ENCODE measurements at places on chromosomes 6 and 20. TPM values are rescaled to one million over a fixed set of nuclear protein-coding genes. Genes with fewer than 3 reads are reported as not detected.

PLCB1 gene
- 42.4 TPM for total RNA-seq

LY6G6C gene
- not detected for total RNA-seq

NKX2-4 gene
- not detected for total RNA-seq

SIRPG gene
- not detected for total RNA-seq

TINAG gene
- not detected for total RNA-seq

RIPPLY2 gene
- not detected for total RNA-seq

GRCh38 chr6:47278545-47278944 lies 31.2 kb downstream of the TNFRSF21 start:
- no peak overlapping the region for H3K4me3 ChIP-seq
- H3K27me3 ChIP-seq = no peaks in the 10 kb centered on the region
- H3K36me3 ChIP-seq = peaks cover 32% of the 10 kb centered on the region
- H3K27ac ChIP-seq = no peak overlapping the region

- no peaks in the 10 kb centered on the region for H3K36me3 ChIP-seq
- H3K27me3 ChIP-seq = no peaks in the 10 kb centered on the region
- no peak overlapping the region for H3K27ac ChIP-seq
- H3K4me3 ChIP-seq = no peak overlapping the region
Observed at GRCh38 chr6:119686644-119687043, 337.1 kb upstream of the MAN1A1 start.

- no peaks in the 10 kb centered on the region for H3K36me3 ChIP-seq
- H3K4me3 ChIP-seq = peak overlapping the region; percentile 74
- no peak for DNase-seq
- H3K27ac ChIP-seq = no peak overlapping the region
- peaks cover 28% of the 10 kb centered on the region for H3K4me1 ChIP-seq
Observed at GRCh38 chr6:41942067-41942851, 651 bp upstream of the CCND3 start.

GRCh38 chr20:25637247-25637646 lies 13.4 kb upstream of the NANP start:
- H3K4me3 ChIP-seq = no peak overlapping the region
- H3K4me1 ChIP-seq = no peaks in the 10 kb centered on the region
- H3K27ac ChIP-seq = no peak overlapping the region
- no peaks in the 10 kb centered on the region for H3K36me3 ChIP-seq
- DNase-seq = no peak

DNA sequence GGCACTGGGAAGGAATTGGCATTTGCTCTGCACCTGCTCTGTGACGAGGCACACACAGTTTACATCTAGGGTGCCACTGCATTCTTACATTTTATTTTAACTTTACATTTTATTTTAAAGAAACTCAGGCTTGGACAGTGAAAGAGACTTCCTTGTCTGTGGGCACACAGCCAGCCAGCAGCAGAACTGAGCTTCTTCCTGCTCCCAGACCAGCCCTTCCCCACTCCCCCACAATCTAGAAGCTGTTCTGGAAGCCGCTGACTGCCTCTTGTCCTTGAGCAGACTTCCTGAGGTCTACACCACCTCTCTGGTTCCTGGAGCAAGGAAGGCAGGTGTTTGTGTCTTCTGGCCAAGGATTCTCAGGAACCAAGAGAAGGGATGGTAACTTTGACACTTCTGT lies 27.9 kb upstream of the CD93 start:
- DNase-seq = no peak
- no peaks in the 10 kb centered on the region for H3K4me1 ChIP-seq
- H3K27me3 ChIP-seq = 0 out of 2 replicates have a peak, but pooled peaks cover 4% of the 10 kb centered on the region
- no peak overlapping the region for H3K27ac ChIP-seq
- no peak overlapping the region for H3K4me3 ChIP-seq
- H3K36me3 ChIP-seq = no peaks in the 10 kb centered on the region

DNA sequence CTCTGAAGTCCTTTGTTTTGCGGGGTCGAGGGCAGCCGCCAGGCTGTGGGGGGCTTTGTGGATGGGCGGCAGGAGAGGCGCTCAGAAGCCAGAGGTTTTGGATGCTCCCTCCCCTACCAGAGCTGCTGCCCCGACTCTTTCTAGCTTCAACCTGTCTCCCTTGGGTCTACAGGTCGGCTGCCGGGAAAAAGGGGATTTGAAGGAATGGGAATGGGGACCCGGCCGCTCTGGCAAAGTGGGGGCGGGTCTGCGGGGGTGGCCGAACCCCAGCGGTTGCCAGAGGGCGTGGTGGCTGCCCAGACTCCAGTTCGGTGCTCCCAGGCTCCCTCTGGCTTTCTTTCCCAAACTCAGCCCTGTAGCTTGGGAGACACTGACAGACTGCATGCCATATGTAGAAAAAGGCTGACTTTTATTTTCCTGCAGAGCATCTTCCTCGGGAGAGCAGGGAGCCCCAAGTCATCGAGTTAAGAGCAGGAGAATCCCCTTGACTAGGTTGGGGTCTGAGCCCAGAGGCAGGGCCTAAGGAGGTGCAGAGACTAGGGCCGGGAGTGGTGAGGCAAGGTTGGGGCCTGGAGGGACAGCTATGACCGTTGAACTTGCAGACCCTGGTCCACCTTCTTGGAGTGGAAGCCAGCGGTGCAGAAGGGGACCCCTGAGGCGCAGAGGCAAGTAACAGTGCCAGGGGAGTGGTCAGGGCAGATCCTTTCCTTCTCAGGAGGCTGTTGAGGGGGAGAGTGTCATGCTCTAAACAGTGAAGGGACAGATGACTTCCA lies 1.4 kb upstream of the PPP1R18 start:
- H3K27me3 ChIP-seq = no peaks in the 10 kb centered on the region
- H3K27ac ChIP-seq = no peak overlapping the region
- no peak for DNase-seq
- no peaks in the 10 kb centered on the region for H3K36me3 ChIP-seq

DNA sequence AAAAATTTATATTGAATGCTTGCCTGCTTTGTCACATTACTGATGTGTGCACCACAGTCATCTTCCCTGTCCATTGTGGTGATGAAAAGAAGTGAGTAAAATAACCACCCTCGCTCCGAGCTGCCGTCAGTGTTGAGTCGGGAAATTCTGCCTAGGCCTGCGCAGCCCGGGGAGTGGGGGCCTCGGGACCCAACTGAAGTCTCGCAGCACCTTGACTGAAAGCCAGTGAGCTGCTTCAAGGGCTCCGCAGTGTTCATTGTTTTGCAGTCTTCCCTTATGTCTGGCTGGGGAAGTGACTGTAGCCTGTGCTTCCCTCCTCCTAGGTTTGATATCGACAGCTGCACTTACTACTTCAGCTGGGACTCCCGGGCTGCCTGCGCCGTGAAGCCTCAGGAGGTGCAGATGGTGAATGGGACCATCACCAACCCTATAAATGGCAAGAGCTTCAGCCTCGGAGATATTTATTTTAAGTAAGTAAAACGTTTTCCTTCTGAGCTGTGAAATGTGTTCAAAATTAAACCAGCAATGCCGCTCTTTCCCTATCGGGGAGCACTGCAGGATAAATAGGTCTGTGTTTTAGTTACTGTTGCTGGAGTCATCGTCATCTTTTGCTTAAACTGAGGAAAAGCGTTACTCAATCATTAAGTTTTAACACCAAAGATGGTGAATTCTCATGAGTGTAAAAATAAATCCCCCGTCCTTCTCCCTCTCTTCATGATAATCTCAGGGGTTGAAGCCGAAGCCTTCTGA lies 32.7 kb upstream of the SLC22A1 start:
- DNase-seq = no peak
- peaks cover 11% of the 10 kb centered on the region for H3K4me1 ChIP-seq
- no peak overlapping the region for H3K4me3 ChIP-seq
- H3K27me3 ChIP-seq = no peaks in the 10 kb centered on the region
- H3K27ac ChIP-seq = no peak overlapping the region

- H3K36me3 ChIP-seq = no peaks in the 10 kb centered on the region
- H3K27ac ChIP-seq = no peak overlapping the region
- H3K4me1 ChIP-seq = no peaks in the 10 kb centered on the region
- no peaks in the 10 kb centered on the region for H3K27me3 ChIP-seq
- no peak for DNase-seq
Observed at GRCh38 chr6:79373246-79373645, 138.8 kb upstream of the HMGN3 start.
